HepG2 (cell line): ENCODE measurements at places on chromosomes 3 and 15. TPM values are rescaled to one million over a fixed set of nuclear protein-coding genes. Genes with fewer than 3 reads are reported as not detected.

GRCh38 chr3:136512381-136512780 lies 239.8 kb downstream of the STAG1 start:
- H3K27me3 ChIP-seq: no peaks in the 10 kb centered on the region
- DNase-seq: no peak
- H3K36me3 ChIP-seq: no peaks in the 10 kb centered on the region
- no peak overlapping the region for H3K27ac ChIP-seq
- no peak overlapping the region for H3K4me3 ChIP-seq
- peaks cover 5% of the 10 kb centered on the region for H3K4me1 ChIP-seq

The MCF2L2 gene
- total RNA-seq: not detected in 2 replicates

The RASGRP1 gene
- 0.07 TPM in 1 of 2 replicates, not detected in the other for total RNA-seq

DNA sequence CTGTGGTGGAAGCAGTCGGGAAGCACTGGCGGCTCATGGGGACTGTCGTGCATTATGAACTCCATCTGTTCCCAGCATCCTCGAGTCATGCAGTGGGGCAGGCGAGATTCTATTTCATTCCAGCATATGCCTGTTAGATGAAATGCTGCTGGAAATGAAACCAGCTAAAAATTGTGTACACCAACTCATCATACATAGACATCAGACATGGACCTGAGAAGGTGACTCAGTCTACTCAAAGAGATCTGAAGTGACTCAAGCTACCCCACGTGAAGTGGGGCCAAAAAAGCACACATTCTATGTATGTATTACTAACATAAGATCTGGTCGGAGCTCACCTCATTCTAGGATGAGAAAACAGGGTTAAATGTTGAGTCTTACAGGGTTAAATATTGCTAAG lies 47.5 kb upstream of the FAM98B start:
- H3K27ac ChIP-seq: no peak overlapping the region
- H3K36me3 ChIP-seq: no peaks in the 10 kb centered on the region
- H3K4me3 ChIP-seq: no peak overlapping the region
- no peak for DNase-seq

The CCRL2 gene
- total RNA-seq: not detected in 2 replicates

The VGLL3 gene
- total RNA-seq: 0.01 and 0.07 TPM in 2 replicates

The PRICKLE2 gene
- 0.04 and 0.07 TPM in 2 replicates for total RNA-seq

DNA sequence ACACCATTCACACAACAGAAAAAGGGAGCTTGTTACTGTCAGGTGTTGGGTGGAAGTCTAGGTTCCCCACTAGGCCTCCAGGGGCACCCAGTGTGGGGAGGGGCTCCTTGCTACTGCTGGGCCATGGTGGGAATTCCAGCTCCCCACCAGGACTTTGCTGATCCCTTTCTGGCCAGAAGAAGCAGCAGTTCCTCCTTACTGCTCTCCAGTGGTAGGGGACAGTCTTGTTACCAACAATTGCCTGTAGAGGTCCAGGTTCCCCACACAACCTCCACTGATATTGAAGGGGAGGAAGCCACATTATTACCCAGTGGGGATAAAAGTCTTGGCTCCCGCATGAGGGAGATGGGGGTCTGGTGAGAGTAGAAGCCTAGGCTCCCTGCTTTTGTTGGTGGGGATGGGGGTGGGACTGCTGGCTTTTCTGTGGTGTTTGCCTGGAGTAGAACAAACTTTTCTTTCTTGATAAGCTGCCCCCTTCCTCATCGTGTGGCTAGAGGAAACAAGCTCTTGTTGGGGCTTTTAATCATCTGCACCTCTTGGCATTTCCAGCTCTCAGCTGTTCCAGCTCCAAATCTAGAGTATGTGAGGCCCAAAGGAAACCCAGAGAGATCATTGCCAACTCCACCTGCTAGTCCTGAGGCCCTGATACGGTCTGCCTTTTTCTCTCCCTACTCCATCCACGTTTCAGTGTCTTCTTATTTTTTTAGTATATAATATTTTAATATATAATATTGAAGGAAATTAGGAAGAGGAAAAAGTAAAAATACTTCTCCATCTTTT lies 824.2 kb downstream of the AGBL1 start:
- no peaks in the 10 kb centered on the region for H3K27me3 ChIP-seq
- no peak for DNase-seq
- no peak overlapping the region for H3K27ac ChIP-seq

The EXOG gene
- total RNA-seq: 7.2 and 9.5 TPM in 2 replicates

GRCh38 chr15:36080759-36081158 lies 498.7 kb upstream of the CDIN1 start:
- H3K27me3 ChIP-seq: no peaks in the 10 kb centered on the region
- H3K4me1 ChIP-seq: no peaks in the 10 kb centered on the region
- no peak overlapping the region for H3K27ac ChIP-seq
- H3K4me3 ChIP-seq: no peak overlapping the region

The PLA2G4D gene
- 0.04 TPM in 1 of 2 replicates, not detected in the other for total RNA-seq

DNA sequence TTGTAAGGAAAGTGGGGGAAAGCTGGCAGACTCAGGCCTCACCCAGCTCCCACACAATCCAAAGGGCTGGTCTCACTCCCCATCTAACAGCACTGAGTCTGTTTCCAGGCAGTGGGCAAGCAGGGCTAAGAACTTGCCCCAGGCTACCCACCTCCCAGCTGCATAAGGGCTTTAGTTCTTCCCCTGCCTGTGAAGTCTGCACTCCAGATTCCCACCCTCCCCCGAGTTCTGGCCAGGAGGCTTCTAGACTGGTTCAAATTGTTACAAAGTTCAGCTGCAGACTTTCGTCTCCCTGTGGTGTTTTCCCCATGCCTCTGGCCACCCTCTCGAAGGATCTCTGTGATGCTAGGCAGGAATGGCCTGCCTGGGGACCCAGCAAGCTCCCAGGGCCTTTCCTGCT lies 11.2 kb downstream of the EHHADH start:
- no peak for DNase-seq
- peaks cover 22% of the 10 kb centered on the region for H3K4me1 ChIP-seq
- H3K27me3 ChIP-seq: no peaks in the 10 kb centered on the region
- H3K27ac ChIP-seq: no peak overlapping the region
- no peak overlapping the region for H3K4me3 ChIP-seq

GRCh38 chr3:37141676-37142075 lies 32.7 kb downstream of the LRRFIP2 start:
- no peak for DNase-seq
- H3K27ac ChIP-seq: no peak overlapping the region
- no peaks in the 10 kb centered on the region for H3K27me3 ChIP-seq
- H3K4me3 ChIP-seq: no peak overlapping the region
- H3K4me1 ChIP-seq: peaks cover 60% of the 10 kb centered on the region

DNA sequence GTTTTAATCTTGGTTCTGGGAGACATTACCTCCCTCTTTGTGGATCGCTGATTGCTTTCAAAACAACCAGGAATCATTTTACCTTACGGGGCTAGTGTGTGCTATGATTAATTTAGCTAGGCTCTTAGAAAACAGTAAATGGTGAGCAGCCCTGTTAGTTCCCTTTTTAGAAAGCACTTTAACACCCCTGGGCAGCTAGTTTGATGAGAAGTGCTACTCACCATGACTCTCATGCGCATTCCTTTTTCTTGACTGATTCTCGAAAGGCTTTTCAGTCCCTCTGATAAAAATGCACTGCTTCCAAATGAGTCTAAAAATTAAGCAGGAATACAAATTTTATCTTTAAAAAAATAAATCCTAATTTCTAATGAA lies 75.3 kb upstream of the LEKR1 start:
- DNase-seq: no peak
- H3K36me3 ChIP-seq: no peaks in the 10 kb centered on the region
- peaks cover 25% of the 10 kb centered on the region for H3K4me1 ChIP-seq
- no peaks in the 10 kb centered on the region for H3K27me3 ChIP-seq

GRCh38 chr3:128584412-128585020 lies 66.1 kb downstream of the RPN1 start:
- no peak overlapping the region for H3K27ac ChIP-seq
- no peak overlapping the region for H3K4me3 ChIP-seq
- no peaks in the 10 kb centered on the region for H3K4me1 ChIP-seq
- peak; percentile 59 for DNase-seq
- peaks cover 3% of the 10 kb centered on the region; the same call in 1 of the 2 replicates for H3K27me3 ChIP-seq

The DNAJB11 gene
- 62.5 and 132 TPM in 2 replicates for total RNA-seq

The KLF15 gene
- 5.4 and 7.8 TPM in 2 replicates for total RNA-seq

- H3K4me1 ChIP-seq: peaks cover 13% of the 10 kb centered on the region
- no peak for DNase-seq
- H3K27me3 ChIP-seq: peaks cover 10% of the 10 kb centered on the region
Observed at GRCh38 chr3:14795996-14796395, 22.8 kb upstream of the FGD5 start.

GRCh38 chr3:149336925-149337324 lies 3.5 kb upstream of the TM4SF18 start:
- peaks cover 47% of the 10 kb centered on the region for H3K4me1 ChIP-seq
- DNase-seq: no peak
- H3K4me3 ChIP-seq: no peak overlapping the region
- H3K36me3 ChIP-seq: no peaks in the 10 kb centered on the region
- H3K27ac ChIP-seq: no peak overlapping the region

GRCh38 chr3:14861446-14862302 lies 42.9 kb downstream of the FGD5 start:
- no peak for DNase-seq
- H3K27ac ChIP-seq: no peak overlapping the region
- H3K4me3 ChIP-seq: no peak overlapping the region
- no peaks in the 10 kb centered on the region for H3K4me1 ChIP-seq

GRCh38 chr3:38118421-38119247 lies 18.3 kb downstream of the ACAA1 start:
- no peak for DNase-seq
- H3K4me1 ChIP-seq: peaks cover 24% of the 10 kb centered on the region; the same call in 1 of the 2 replicates
- no peak overlapping the region for H3K4me3 ChIP-seq
- H3K27ac ChIP-seq: peak overlapping the region; percentile 14
- peaks cover 8% of the 10 kb centered on the region; the same call in 1 of the 3 replicates for H3K27me3 ChIP-seq

The COL6A5 gene
- total RNA-seq: not detected in 2 replicates

The SAXO2 gene
- 1.5 TPM in 1 of 2 replicates, not detected in the other for total RNA-seq

The AP3B2 gene
- not detected in 2 replicates for total RNA-seq

DNA sequence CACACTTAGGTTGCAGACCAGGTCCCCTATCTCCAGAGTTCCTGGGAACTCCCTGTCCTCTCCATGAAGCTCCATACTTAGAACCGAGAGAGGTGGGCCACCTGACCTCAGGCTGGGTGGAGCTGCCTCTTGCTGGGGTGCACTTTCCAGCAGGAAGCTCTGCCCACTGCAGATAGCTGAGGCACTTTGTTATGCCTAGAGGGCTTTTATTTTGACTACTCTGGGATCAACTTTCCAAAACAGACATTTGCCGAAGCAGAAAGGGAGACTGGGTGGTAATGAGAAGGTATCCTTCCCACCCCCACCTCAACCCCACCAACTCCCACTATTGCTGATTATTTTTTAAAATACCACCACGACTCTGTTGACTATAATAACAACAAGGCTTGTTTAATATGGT lies 54.7 kb downstream of the CLDN11 start:
- no peak for DNase-seq
- H3K27ac ChIP-seq: no peak overlapping the region
- H3K27me3 ChIP-seq: no peaks in the 10 kb centered on the region

- H3K27ac ChIP-seq: no peak overlapping the region
- H3K27me3 ChIP-seq: peaks cover 2% of the 10 kb centered on the region
- H3K36me3 ChIP-seq: no peaks in the 10 kb centered on the region
- H3K4me3 ChIP-seq: no peak overlapping the region
Observed at GRCh38 chr3:184733971-184734608, 22.2 kb upstream of the MAGEF1 start.

DNA sequence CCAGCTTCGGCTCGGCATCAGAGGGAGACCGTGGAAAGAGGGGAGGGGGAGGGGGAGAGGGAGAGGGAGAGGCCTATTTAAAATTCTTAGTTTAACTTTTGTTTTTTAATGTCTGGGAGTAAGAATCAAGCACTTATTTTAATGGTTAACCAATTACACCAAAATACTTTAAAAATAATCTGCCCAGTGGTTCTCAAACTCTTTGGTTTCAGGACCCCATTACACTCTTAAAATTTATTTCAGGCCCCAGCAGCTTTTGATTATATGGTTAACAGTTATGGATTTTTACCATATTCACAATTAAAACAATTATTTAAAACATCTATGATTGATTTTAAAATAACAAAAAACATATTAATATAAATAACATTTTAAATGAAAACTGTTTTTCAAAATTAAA lies 44.5 kb downstream of the NKIRAS1 start:
- no peak overlapping the region for H3K27ac ChIP-seq
- no peaks in the 10 kb centered on the region for H3K27me3 ChIP-seq
- DNase-seq: no peak

GRCh38 chr15:39191871-39192291 lies 389.0 kb upstream of the THBS1 start:
- peaks cover 26% of the 10 kb centered on the region for H3K4me1 ChIP-seq
- H3K27me3 ChIP-seq: no peaks in the 10 kb centered on the region
- no peaks in the 10 kb centered on the region for H3K36me3 ChIP-seq

- no peak overlapping the region for H3K27ac ChIP-seq
- H3K4me1 ChIP-seq: peaks cover 53% of the 10 kb centered on the region
- no peak overlapping the region for H3K4me3 ChIP-seq
- H3K27me3 ChIP-seq: no peaks in the 10 kb centered on the region
- H3K36me3 ChIP-seq: no peaks in the 10 kb centered on the region
- DNase-seq: no peak
Observed at GRCh38 chr15:67613211-67613610, 70.7 kb downstream of the MAP2K5 start.

The SIDT1 gene
- total RNA-seq: 0.07 TPM in 1 of 2 replicates, not detected in the other

The SMAD6 gene
- total RNA-seq: 2.6 and 4.4 TPM in 2 replicates

GRCh38 chr3:150302246-150302645 lies 105.9 kb upstream of the TSC22D2 start:
- DNase-seq: no peak
- H3K27me3 ChIP-seq: no peaks in the 10 kb centered on the region
- no peak overlapping the region for H3K4me3 ChIP-seq
- no peaks in the 10 kb centered on the region for H3K4me1 ChIP-seq
- no peaks in the 10 kb centered on the region for H3K36me3 ChIP-seq

DNA sequence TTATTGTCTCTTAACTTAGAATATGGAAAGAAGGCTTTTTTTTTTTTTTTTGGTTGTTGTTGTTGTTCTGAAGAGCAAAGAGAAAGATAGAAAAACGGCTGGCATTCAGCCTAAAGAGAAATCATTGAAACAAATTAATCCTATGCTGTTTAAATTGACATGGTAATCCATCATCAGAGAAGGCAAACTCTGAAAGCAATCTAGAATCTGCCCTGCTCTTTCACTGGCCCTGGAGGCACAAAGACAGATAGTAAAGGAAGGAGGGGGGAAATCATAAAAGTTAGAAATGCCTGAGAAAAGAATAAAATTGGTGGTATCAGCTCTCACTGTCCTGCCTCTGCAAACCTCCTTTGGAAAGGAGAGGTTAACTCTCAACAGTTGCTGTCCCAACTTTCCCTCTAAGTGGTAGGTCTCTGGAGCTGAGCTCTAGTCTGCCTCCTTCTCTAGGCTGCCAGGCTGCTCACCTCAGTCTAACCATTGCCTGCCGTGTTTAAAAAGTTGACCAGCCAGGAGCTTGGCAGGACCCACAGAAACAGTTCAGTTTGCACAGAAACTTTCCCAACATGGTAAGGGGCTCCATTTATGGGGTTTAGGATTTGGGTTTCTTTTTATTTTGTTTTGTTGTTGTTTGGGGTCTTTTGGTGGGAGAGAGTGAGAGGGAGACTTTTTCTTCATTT lies 13.4 kb upstream of the NR2F2 start:
- no peaks in the 10 kb centered on the region for H3K27me3 ChIP-seq
- no peaks in the 10 kb centered on the region for H3K36me3 ChIP-seq
- H3K27ac ChIP-seq: no peak overlapping the region
- DNase-seq: no peak

- no peaks in the 10 kb centered on the region for H3K27me3 ChIP-seq
- DNase-seq: no peak
- H3K36me3 ChIP-seq: no peaks in the 10 kb centered on the region
Observed at GRCh38 chr3:20569310-20569709, 383.3 kb upstream of the SGO1 start.

The CRYGS gene
- total RNA-seq: 0.22 and 2.1 TPM in 2 replicates

The EPHA6 gene
- total RNA-seq: not detected in 2 replicates

The KNG1 gene
- 3.5 and 7.0 TPM in 2 replicates for total RNA-seq
